ENCODE measurements at places on chromosomes 1 and 21.

DNA sequence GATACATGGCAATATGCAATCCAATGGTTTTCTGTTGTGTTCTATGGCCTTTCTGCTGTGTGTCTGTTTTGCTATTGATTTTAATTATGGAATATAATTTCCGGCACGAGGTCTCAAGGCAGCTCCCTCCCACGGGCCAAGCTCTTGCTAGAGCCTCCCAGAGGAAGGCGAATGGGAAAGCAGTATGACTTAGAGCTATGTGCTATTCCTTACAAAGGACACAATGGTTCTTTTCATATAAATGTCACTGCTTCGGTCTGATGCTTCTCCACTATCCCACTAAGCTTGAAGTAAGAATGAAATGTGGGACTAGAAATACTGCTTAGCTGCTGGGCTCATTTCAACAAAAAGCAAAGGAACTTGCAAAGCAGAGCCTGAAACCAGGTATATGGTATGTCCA, 322.2 kb upstream of the BEND5 start:
- no peak for DNase-seq

DNA sequence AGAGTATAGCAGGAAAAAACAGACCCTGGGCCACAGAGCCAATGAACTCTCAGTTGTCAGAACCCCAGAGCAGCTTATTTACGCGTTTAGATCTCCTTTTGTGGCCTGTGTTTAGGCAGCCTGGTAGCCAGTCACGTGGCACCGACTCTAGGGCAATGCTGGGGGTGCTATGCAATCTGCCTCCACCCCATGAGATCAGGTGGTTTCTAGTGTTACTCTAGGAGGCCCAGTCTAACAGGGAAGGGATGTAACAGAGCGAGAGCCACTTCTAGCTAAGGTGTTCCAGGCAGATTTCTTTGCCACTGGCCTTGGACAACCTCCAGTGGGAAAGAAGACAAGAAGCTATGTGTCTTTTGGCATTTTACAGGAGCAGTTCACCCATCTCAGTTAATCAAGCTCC, 12.0 kb upstream of the A3GALT2 start:
- no peak for DNase-seq

- DNase-seq = no peak
Observed at GRCh38 chr1:224466154-224466553, 31.6 kb upstream of the WDR26 start.

- no peak for DNase-seq
Observed at GRCh38 chr1:244171241-244171985, 120.3 kb downstream of the ZBTB18 start.

GRCh38 chr1:237507005-237507404, 383.7 kb downstream of the ZP4 start:
- no peak for DNase-seq

DNA sequence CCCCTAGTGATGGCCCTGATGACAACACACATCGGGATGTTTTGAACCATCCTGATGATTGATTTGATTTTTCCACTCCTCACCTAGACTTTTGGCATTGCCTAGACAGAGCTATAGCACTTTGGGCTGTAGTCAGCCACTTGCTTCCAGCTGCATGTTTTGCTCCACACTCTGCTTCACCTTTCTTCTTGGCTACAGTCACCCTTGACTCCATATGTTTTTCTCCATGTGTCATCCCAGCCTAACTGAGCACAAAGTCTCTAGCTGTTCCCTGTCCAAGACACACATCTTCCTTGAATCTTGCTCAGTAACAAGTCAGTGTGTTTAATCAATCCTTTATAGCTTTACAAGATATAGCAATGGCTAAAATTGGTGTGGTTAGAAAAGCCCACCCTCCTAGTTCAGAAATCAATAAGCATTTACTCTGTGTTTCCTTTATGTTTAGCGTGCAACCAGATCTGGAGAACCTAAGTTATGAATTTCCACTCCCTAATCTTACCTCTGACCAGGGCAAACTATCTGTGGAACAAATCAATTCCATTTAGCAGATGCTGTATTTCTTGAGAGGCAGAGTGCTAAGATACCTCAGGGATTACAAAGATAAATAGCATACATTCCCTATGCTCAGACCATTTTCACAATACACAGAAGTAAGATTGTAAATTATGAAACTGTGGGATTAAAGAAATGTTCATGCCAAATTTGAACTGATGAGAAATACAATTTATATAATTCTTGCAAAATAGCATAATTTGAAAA, 98.4 kb upstream of the LYPLAL1 start:
- DNase-seq = no peak

DNA sequence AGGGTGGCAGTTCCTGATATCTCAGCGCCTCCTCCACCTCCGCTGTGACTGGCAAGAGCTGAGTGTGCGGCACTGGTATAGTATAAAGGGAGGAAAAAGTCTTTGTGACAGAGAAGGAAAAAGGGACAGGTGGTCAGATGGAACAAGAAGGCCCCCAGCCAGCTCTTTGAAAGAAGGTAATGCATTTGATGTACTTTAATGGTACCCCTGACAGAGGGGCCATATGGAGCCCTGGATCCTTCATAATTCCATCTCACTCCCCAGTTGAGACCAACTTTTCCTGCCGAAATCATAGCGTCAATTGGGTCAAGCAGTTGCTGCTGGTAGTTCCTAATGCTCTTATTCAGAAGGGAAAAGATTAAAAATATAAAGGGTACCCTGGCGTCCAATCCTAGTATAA, 198.2 kb downstream of the ZNF326 start:
- no peak for DNase-seq

- DNase-seq = no peak
Observed at GRCh38 chr21:38476385-38476784, 21.9 kb downstream of the ERG start.

DNA sequence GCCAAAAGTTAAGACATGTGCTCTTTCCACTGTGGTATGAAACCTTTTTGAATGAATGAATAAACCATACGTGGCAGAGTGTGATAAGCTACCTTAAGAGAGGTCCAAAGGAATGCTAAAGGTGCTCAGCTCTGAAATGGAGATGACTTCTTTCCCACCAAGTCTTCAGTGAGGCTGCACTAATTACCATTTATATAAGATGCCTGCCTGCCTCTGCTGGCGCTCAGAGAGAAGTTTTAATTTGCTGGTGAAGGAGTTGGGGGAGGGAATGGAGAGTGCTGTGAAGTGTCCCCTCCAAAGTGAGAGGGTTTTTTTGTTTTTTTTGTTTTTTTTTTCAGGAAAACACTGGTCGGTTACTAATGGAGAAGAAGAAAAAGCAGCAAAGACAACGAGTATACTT, 559.0 kb downstream of the OMA1 start:
- no peak for DNase-seq

All from CD8-positive, alpha-beta T cell (primary cell).